ENCODE measurements at places on chromosomes 16 and 17. TPM values are rescaled to one million over a fixed set of nuclear protein-coding genes. Genes with fewer than 3 reads are reported as not detected.

GRCh38 chr16:69093974-69094373 lies 11.5 kb upstream of the HAS3 start:
- no peak for DNase-seq

DNA sequence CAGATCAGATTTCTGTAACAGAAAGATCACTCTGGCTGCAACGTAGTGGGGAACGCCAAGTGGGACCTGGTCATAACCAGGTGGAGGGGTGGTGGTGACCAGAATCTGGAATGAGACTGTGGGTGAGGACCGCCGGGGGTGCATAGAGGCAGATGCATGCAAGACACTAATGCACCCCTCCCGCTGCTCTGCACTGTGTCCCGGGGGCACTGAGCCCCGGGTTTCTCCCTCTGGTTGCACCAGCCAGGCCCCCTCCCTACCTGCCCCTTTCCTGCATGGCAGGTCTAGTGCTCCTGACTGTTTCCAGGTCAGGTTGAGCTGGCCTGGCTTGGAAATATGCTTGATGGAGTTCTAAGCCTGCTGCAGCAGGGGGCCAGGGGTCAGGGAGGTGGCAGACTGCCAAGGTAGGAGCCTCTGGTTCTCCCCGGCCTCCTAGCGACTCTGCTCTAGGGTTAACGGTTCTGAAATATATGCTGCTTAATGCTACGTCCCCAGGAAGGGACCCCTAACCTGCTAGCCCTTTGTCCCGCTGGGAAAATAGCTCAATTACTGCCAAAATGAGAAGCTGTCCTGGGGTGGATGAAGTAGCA lies 94.3 kb downstream of the SDK2 start:
- no peak for DNase-seq

- DNase-seq, result no peak
Measured at GRCh38 chr17:16969931-16970906, 1.7 kb downstream of the TNFRSF13B start.

Gene EXOC3L1
- total RNA-seq, result 2.8 TPM
